ENCODE measurements at places on chromosomes 1 and 21.

- no peak for DNase-seq
These were observed 47.1 kb downstream of the PTGS2 start for GRCh38 chr1:186633116-186633515.

GRCh38 chr1:29094433-29094832 lies 29.3 kb downstream of the TMEM200B start:
- no peak for DNase-seq

GRCh38 chr1:23122023-23122748 lies 46.5 kb downstream of the LUZP1 start:
- DNase-seq, result peak; percentile 69

- DNase-seq, result no peak
These were observed 515.1 kb upstream of the PTBP2 start for GRCh38 chr1:96206451-96206850.

DNA sequence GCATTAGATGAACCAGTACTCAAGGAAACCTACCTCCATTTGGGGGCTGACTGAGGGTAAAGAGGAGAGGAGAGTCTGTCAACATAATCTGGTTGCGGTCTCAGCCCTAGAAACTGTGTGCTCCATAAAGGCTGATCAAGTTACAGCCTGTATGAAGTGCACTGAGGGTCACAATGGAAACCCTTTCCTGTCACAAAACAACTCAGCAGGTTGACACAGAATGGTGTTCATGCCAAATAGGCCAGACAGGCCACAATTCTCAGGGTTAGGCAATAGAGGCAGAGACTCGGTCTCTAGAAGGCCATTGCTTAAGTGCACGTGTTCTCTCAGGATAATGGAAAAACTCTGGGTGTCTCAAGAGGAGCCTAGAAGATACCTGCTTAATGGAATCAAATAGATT lies 4.1 kb upstream of the ANKRD35 start:
- DNase-seq, result no peak

DNA sequence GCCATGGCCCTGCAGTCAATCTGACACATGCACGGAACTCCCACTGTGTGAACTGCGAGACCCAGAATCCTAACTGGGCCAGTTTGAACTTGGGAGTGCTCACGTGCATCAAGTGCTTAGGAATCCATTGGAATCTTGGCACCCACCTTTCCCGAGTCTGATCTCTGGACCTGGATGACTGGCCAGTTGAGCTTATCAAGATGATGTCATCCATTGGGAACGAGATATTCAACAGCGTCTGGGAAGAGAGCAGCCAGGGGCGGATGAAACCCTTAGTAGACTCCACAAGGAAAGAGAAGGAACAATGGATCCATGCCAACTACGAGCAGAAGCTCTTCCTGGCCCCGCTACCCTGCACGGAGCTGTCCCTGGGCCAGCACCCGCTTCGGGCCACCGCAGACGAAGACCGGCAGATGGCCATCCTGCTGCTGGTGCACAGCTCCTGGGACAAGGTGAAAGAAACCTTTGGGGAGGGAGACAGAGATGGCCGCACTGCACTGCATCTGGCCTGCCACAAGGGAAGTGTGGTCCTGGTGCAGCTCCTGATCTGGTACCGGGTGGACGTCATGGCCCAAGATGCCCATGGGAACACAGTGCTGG lies 3.1 kb upstream of the TDRD5 start:
- no peak for DNase-seq

GRCh38 chr1:169105434-169106094 lies 926 bp upstream of the ATP1B1 start:
- peak; percentile 85 for DNase-seq

- DNase-seq, result no peak
These were observed 17.6 kb downstream of the RNU5D-1 start for GRCh38 chr1:44713321-44713781.

- DNase-seq, result no peak
These were observed 13.4 kb upstream of the DESI2 start for GRCh38 chr1:244639561-244639960.

DNA sequence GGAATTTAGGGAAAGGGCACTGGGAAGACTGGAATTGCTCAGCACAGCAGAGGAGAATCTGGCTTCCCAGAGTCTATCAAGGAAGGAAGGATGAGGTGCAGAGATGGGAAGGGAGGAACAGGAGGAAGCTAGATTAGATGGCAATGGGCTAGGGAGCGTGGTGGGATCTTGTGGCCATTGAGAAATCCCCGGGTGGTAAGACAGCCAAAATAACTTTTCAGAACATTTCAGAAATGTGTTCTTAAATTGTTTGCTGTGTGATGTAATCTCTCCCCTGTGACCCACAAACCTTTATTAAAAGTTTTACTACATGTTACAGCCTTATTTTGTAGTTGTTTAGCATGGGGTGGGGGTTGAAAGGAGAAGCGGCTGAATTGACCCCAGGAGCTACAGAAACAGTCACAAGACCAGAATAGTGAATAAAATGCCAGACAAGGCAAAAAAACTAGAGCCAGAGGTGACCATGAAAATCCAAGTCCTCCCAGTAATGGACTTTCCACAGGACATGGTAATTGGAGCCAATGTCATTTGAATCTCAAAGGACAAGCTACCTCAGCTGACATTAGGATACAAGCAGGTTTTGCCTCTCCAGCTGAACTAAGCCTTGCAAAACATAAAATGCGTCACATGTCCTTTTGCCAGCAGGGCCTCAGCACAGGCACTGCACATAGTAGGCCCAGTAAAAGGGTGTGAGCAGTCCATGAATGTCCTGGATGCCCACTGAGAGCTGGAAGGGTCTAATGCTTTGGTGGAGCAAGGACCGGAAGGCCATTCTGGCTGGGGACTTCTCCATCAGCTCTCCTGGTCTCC lies 980 bp upstream of the AHCYL1 start:
- DNase-seq, result no peak

DNA sequence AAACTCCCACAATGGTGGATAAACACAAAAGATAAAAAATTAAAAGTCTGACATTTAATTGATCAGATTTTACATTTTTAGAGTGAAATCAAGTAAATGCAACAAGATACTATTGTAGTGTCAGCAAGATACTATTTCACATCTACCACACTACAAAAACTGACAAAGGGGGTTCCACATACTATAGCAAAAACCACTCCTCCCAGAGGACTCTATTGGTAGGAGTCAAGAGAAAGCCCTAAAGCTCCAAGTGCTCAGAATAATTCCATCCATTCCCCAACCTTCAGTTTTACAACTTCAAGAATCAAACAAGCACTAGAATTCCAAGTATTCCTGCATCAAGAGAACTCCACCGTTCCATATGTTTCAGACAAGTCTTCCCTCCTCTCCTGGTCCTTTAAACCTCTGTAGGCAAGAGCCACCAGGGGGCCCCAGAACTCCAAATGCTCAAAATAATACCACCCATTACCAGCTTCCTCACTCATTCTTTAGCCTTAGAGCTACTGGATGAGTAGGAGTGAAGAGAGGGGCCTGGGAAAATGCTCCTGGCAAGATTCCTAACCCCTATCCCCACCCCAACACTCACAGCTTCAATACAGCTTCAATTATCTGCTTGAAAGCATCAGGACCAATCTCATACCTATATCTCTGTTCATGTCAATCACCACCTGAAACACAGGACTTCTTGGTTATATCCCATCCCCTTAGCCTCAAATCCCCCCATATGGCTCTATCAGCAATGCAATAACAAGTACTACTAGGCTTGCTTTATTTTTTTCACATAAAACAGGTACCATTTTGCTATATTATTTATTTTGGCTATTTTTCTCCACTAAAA lies 9.9 kb downstream of the TOR1AIP2 start:
- peak; percentile 56 for DNase-seq

DNA sequence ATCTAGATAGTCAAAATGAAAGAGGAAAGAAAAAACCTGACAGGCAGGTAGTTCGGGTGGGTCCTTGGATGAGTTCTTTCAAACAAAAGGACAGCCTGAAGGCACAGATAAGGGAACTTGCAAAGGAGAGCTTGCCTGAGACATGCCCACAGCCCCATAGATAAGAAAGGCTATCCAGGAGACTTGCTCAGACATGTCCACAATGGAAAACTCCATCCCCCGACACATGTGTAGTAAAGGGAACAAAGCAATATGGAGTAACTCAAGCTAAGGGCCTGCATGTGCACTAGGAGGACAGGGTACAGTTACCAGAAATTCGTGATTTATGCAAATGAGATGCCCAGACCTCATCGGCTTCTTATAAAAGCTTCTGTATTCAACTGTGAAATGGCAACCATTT lies 281.5 kb downstream of the NEGR1 start:
- DNase-seq, result peak; percentile 29

- no peak for DNase-seq
These were observed 220.3 kb upstream of the LYPLAL1 start for GRCh38 chr1:218953386-218953785.

- peak; percentile 62 for DNase-seq
These were observed 74.1 kb upstream of the IRF2BP2 start for GRCh38 chr1:234683861-234684632.

GRCh38 chr1:16174261-16174868 lies 18.5 kb upstream of the EPHA2 start:
- DNase-seq, result no peak

- DNase-seq, result no peak
These were observed 9.5 kb upstream of the TARS2 start for GRCh38 chr1:150477733-150478132.

DNA sequence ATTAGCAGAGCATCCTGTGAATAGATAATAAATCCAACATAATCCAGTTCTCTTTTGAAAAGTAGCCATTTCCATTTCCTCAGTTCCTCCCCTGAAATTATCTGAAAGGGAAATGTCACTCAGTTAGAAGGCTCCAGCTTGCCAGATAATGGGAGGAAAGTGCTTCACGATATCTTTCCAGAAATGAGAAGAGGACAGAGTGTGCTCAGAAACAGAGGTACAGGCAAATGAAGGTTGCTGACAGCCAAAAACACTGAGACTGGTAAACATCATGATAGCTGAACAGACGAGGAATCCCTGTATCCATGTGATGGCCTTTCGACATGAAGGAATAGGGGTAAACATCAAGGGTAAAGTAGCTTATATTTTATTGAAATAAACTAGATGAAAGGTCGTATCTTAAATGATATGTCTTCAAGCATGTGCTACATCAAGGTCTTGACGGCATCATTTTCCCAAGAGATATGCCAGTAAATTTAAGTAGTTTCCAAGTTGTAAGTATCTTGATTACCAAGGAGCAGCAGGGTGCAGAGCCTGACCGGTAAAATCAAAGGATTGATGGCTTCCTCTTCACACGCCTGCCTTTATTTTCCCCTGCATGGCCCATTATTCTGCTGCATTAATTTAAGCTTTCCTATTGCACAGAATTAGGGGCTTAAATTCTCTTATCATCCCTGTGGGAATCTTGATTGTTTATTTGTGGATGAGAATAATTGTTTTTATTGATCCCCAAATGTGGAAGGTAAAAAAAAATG lies 244.3 kb upstream of the ST6GALNAC5 start:
- DNase-seq, result no peak

DNA sequence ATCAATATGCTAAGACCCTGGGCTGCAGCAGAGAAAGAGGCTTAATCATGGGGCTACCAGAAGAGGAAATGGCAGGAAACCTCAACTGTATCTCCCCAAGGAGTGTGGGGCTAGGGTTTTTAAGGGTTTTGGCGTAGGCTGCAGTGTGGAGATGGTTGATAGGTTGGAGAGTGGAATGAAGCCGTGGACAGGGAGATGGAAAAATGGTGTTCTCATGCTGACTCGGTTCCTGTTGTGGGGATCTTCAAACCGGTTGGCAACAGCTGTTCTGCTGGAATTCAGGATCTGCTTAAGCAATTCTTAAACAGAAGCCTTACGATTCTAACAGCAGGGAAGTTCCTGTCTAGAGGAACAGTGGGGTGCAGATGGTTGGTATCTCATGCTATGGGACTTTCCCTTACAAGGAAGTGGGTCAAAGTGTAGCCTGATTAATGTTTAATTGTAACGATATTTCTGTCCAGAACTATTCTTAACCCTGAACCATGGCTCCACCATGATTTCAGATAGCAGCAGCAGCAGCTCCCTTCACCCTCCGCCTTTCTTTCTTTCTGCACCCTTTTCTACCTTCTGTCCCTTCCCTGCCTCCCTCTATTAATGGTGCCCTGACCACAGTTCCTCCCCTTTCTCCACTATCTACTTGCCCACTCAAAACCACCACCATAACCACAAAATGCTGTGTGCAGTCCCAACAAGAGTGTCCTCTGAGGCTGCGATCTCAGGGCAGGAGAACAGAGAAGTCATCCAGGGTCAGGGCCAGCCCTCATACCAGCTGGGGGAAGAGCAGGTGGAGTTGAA lies 30.8 kb downstream of the RSPH1 start:
- no peak for DNase-seq

- DNase-seq, result peak; percentile 24
These were observed 918.2 kb upstream of the ADGRL2 start for GRCh38 chr1:80882553-80882952.

- DNase-seq, result no peak
These were observed 84.4 kb upstream of the CXADR start for GRCh38 chr21:17428484-17428869.

- DNase-seq, result no peak
These were observed 12.1 kb downstream of the GON4L start for GRCh38 chr1:155844860-155845421.

- no peak for DNase-seq
These were observed 2.6 kb upstream of the ETS2 start for GRCh38 chr21:38803075-38803660.

- DNase-seq, result no peak
These were observed 2.7 kb downstream of the SCYL3 start for GRCh38 chr1:169890761-169891538.

DNA sequence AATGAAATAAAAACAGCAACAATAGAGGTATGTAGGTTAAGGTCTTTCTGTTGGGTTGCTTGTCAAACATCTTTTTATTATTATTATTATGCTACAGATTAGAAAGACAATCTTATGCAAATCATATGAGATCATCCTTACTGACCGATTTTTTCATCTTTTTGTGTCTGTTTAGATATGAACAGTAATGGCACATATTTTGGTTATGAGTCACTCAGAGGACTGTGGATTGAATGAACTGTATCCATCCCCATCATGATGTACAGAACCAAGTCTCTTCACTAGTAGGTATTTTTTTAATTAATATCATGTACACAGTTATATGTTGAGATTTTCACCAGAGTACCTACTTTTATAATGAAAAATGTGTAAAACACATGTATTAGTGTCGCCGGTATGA lies 159.1 kb downstream of the CHRM3 start:
- DNase-seq, result no peak

GRCh38 chr1:39214714-39214997 lies 10.2 kb downstream of the MACF1 start:
- no peak for DNase-seq

DNA sequence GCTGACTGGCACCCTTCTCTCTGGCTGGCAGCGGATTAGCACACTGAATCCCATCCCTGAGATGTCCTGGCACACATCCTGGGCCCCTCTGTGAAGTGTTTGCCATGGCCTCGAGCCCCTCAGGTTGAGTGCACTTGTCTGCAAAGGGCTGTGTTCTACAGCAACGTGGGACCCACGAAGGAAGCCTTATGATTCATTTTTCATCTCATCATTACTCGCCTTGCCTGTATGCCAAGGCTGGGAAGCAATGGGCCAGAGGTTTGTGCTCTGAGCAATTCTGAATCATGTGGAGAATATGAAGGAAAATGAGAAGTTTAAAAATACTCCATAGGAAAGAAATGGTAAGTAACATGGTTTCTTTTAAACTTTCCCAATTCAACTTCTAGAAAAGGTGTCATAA lies 124.8 kb upstream of the LMO4 start:
- DNase-seq, result peak; percentile 45

- no peak for DNase-seq
These were observed 17.5 kb downstream of the LRRC41 start for GRCh38 chr1:46285730-46286477.

GRCh38 chr1:191702124-191702523 lies 456.1 kb upstream of the RGS18 start:
- no peak for DNase-seq

GRCh38 chr1:147833231-147833860 lies 69.2 kb upstream of the GJA8 start:
- DNase-seq, result no peak
